PC-3 (cell line): ENCODE measurements at places on chromosomes 7 and 10. TPM values are rescaled to one million over a fixed set of nuclear protein-coding genes. Genes with fewer than 3 reads are reported as not detected.

The CALN1 gene
- total RNA-seq: not detected in 2 replicates

The FAM25G gene
- total RNA-seq: not detected in 2 replicates

The ASAH2 gene
- total RNA-seq: 0.75 and 14.0 TPM in 2 replicates

The SAMD9 gene
- total RNA-seq: 3.0 and 3.3 TPM in 2 replicates

The BEND7 gene
- total RNA-seq: 1.2 and 2.6 TPM in 2 replicates

The KEL gene
- total RNA-seq: 0.18 TPM in 1 of 2 replicates, not detected in the other

The BET1 gene
- 7.9 and 12.1 TPM in 2 replicates for total RNA-seq

The CDH23 gene
- not detected in 2 replicates for total RNA-seq

The INHBA gene
- total RNA-seq: 55.3 and 70.1 TPM in 2 replicates

The SLIT1 gene
- not detected in 2 replicates for total RNA-seq

The FAM25A gene
- 6.6 and 11.4 TPM in 2 replicates for total RNA-seq

The SMKR1 gene
- 7.4 and 13.1 TPM in 2 replicates for total RNA-seq

The OR6V1 gene
- not detected in 2 replicates for total RNA-seq

The OR6B1 gene
- total RNA-seq: not detected in 2 replicates

The NEBL gene
- total RNA-seq: 14.7 and 18.8 TPM in 2 replicates

The SFTPA1 gene
- total RNA-seq: not detected in 2 replicates

The ARHGEF35 gene
- 10.8 TPM in 2 replicates for total RNA-seq

The FGFR2 gene
- 0.17 and 0.36 TPM in 2 replicates for total RNA-seq

The EIF5AL1 gene
- total RNA-seq: 0.51 and 0.75 TPM in 2 replicates

The PNLIPRP1 gene
- total RNA-seq: not detected in 2 replicates

The GBX1 gene
- not detected in 2 replicates for total RNA-seq

The CWF19L1 gene
- total RNA-seq: 30.4 and 31.4 TPM in 2 replicates

The FKBP9 gene
- 62.3 and 63.4 TPM in 2 replicates for total RNA-seq

The EGFR gene
- total RNA-seq: 50.0 and 64.6 TPM in 2 replicates

The TDRD1 gene
- total RNA-seq: not detected in 2 replicates

The KIAA1549 gene
- total RNA-seq: 7.5 and 8.2 TPM in 2 replicates

The MYOZ1 gene
- total RNA-seq: 0.17 TPM in 1 of 2 replicates, not detected in the other

The C10orf105 gene
- not detected in 2 replicates for total RNA-seq
